ENCODE measurements at places on chromosomes 5 and 9.

GRCh38 chr9:78905986-78906755 lies 609.2 kb downstream of the PSAT1 start:
- no peak for DNase-seq

- DNase-seq = no peak
These were observed 943 bp downstream of the GALNT12 start for GRCh38 chr9:98808411-98808815.

DNA sequence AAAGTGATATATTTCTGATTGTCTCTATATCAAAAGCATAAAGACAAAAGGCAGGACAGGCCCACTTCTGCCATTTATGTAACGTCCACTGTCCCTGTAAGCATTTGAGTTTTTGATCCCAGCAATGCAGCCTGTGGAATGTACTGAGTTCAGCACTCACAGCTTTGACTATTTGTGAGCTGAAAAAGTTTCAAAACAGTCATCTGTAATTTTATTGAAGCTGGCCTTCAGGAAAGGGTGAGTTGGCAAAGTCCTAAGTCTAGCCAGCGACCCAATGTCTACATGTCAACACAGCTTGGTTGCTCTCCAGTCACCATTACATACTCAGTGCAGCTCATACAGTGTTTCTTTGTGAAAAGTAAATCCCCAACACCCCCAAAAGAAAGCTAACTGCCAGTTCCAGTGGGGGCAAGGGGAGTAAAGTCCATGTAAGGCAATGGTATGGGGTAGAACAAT lies 9.7 kb downstream of the LIFR start:
- DNase-seq = no peak

GRCh38 chr9:95477441-95477840 lies 39.3 kb downstream of the PTCH1 start:
- DNase-seq = no peak

DNA sequence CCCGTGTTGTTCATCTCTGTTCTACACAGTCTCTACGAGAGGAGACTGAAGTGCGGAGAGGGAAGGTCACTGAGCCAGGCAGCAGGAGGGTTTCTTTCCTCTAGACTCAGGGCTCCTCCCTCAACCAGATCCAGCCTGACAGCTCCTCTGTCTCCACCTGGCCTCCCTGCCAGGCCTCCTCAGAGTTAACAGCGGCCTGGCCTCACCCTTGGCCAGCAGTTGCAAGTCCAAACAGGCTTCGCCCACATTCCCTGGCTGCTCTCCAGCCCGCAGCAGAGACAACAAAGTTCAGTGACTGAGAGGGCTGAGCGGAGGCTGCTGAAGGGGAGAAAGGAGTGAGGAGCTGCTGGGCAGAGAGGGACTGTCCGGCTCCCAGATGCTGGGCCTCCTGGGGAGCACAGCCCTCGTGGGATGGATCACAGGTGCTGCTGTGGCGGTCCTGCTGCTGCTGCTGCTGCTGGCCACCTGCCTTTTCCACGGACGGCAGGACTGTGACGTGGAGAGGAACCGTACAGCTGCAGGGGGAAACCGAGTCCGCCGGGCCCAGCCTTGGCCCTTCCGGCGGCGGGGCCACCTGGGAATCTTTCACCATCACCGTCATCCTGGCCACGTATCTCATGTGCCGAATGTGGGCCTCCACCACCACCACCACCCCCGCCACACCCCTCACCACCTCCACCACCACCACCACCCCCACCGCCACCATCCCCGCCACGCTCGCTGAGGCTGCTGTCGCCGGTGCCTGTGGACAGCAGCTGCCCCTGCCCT lies at the start of gene HRCT1:
Gene HRCT1, plus strand, starts transcription at position 291 of the 768 bp plus-strand sequence. Its CDS starts 86 bp downstream, at position 377.
- peak; percentile 57 for DNase-seq

- DNase-seq = no peak
These were observed 79.7 kb upstream of the ASTN2 start for GRCh38 chr9:117494401-117495090.

- no peak for DNase-seq
These were observed 374.1 kb downstream of the ELAVL2 start for GRCh38 chr9:23451802-23452418.

DNA sequence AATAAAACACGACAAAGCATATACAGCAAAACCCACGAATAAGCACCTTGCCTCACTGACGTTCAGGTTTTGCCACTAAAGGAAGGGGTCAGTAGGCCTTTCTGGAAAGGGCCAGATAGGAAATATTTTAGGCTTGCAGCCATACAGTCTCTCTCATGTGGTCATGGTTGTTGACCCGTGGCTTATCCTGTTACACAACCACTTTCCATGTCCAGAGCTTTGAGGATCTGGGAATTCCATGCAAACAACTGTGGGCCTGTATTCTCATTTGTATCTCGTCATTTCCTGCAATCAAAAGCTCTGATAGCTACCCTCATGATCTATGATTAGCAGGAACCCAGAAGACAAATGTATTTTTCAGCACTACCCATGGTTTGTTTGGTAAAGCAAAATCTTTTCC lies 108.3 kb downstream of the DRD1 start:
- DNase-seq = no peak

DNA sequence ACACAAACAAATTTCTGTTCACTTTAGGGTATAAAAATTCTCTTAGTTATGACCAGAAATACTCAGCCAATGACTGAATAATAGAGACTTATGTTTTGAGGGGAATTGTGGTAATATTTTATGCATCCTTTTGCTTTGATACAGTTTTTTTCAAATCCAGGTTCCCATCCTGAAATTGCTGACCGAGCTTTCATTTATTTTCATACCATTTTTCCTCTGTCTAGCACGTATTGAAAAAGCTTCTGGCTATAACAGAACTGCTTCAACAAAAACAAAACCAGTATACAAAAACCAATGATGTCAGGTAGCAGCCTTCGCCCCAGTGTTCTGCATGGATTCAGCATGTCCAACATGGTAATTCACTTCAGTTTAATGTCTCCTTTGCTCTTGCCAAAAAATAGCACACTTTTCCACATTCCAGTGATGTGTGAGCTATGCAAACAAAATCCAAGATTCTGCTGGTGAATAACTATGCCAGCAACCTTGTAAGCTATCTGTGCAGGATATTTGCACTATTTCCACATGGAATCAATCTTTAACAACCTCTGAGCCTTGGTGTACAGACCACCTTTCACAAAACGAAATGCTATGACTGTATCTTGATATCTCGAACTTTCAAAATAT lies 22.0 kb downstream of the CCNH start:
- no peak for DNase-seq

DNA sequence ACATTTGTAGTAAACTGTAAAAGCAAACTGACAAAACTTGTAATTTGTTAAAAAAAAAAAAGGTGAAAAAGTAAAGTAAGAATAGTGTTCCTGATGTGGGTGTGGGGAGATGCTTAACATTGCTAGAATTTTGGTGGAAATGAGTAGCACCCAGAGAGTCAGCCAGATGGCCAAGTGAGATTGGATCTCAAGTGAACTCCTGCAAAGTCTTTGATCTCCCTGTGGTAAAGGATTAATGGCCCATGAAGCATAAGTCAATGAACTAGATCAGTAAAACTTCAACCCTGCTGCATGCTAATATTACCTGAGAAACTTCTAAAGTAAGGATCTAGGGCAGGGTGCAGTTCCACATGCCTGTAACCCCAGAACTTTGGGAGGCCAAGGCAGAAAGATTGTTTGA lies 19.0 kb upstream of the FAM169A start:
- DNase-seq = no peak

DNA sequence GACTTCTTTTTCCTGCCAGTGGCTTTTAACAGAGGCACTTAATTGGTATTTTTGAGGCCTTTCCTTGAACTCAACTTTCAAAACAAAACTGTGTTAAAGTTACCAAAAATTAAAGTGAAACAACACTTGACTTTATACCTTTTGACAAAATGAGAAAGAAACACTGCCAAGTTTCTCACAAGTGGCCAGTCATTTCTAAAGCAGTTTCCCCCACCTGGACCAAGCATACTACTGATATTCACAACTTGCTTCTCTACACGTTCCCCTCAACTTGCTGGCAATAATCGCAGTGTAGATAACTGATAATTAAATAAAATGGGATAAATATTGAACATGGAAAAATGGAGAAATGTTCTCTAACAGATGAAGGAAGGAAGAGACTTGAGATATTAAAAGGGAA lies 135.7 kb downstream of the TLR4 start:
- no peak for DNase-seq

- peak; percentile 18 for DNase-seq
These were observed 10.9 kb upstream of the GADD45G start for GRCh38 chr9:89593727-89594427.

DNA sequence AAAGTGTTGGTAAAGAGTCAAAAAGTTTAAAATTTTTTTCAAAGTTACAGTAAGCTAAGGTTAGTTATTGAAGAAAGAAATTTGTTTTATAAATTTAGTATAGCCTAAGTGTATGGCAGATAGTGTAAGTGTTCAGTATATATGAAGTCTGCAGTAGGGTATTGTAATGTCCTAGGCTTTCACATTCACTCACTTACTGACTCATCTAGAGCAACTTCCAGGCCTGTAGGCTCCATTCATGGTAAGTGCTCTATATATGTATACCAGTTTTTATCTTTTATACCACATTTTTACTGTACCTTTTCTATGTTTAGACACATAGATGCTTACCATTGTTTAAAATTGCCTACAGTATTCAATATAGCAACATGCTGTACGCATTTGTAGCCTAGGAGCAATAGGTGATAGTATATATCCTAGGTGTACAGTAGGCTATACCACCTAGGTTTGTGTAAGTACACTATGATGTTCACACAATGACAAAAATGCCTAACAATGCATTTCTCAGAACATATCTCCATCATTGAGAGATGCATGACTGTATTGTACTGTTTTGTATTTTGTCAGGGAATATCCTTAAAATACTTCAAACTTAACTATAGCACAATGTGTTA lies 38.5 kb downstream of the CYSTM1 start:
- DNase-seq = no peak

GRCh38 chr5:93279296-93279963 lies 301.6 kb downstream of the NR2F1-AS1 start:
- no peak for DNase-seq

GRCh38 chr5:157279605-157280239 lies 13.8 kb downstream of the CYFIP2 start:
- no peak for DNase-seq

DNA sequence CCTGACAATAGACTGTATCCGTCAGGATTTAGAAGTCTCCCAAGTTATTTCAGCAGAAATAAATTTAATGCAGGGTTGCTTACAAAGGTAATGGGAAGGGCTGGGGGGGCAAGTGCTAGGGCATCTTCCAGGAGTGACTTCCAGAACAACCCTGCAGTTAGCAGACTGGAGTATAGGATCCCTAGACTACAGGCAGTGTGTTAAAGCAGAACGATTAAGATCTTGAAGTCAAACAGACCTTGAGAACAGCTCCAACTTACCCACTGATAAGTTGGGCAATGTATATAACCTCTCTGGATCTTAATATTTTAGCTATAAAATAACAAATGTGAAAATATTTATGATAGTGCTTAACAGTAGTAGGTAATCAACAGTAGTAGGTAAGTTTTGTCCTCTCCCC lies 113.6 kb upstream of the LIFR start:
- DNase-seq = no peak

DNA sequence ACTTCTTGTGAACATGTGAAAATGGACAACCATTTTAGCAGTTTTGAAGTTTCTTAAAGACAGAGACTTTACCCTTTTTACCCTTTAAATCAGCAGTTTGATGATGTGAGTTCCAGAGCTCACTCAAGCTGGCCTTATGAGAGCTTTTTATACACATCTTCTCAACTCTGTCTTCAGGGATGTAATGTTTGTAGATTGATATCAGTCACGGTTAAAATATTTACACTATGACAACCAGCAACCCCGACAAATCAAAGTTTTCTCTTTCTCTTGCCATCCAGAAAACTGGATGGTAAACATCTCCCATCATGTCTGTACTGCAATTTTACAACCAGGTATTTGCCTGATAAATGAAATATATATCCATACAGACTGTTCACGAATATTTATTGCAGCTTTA lies 233.4 kb upstream of the ST8SIA4 start:
- DNase-seq = no peak

GRCh38 chr9:134896834-134897583 lies 16.4 kb downstream of the FCN2 start:
- DNase-seq = no peak

DNA sequence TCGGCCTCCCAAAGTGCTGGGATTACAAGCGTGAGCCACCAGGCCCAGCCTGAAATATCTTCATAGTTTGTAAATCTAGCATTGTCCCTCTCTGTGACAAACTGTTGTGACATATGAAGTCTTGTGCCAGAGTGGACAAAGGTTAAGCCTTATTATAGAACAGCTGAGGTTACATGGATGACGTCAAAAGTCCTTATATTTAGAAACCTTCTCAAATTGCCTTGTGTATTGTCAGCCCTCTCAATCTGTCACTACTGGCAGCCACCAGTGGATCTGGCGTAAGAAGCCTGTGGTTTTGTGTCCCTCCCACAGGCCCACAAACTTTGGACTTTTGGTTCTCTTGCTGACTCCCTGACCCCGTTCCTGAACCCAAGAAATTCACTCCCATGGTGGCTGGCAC lies 79.4 kb upstream of the CCDC112 start:
- peak; percentile 95 for DNase-seq

- no peak for DNase-seq
These were observed 159.0 kb downstream of the HACD4 start for GRCh38 chr9:20872340-20872977.
